CD4-positive, alpha-beta T cell treated with Interferon gamma for 1 hour (primary cell): ENCODE measurements at places on chromosomes 12 and 14.

- no peak for DNase-seq
Measured at GRCh38 chr14:67517083-67517482, 16.0 kb upstream of the PLEKHH1 start.

- no peak for DNase-seq
Measured at GRCh38 chr12:51432921-51433320, 8.3 kb downstream of the SLC4A8 start.

DNA sequence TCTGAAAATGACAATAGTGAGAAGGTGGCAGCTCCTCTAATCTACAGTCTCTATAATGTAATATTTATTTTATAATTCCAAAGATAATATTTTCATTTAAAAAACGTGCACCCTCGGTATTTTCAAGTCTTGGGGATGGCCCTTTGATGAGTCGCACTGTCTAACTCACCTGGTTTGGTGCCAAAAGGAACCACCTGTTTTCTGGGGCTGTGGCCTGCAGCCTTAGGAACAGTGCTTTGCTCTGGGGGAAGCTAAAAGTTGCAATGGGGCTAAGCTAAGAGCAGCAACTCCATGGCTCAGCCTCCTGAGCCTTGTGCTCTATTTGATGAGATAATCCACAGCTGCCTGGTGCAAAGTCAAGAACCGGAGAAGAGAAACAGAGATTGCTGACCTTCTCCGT, 6.4 kb upstream of the ENDOU start:
- DNase-seq, result no peak

DNA sequence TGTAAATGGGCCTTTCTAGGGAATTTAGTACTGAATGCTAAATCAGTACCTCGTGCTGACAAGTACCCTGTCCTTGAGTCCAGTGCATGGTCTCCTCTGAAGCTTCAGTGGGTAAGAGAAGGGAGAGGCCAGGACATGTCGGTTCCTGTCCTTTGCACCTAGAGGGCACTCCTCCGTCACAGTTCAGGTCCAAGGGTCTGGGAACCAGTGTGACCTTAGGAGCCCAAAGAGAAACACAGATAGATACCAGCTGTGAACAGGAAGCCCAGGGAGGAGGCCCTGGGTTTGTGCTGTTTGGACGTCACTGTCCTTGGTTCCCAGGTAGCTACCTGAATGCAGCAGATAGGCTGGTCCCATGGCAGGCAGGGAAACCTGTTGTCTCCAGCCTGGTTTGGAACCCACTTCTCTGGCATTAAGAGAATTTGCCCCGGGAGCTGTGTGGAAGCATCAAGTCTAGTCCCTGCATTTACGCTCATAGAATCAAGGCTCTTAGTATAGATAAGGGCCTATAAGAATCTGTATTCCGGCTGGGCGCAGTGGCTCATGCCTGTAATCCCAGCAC, 3.9 kb upstream of the FGF23 start:
- no peak for DNase-seq

DNA sequence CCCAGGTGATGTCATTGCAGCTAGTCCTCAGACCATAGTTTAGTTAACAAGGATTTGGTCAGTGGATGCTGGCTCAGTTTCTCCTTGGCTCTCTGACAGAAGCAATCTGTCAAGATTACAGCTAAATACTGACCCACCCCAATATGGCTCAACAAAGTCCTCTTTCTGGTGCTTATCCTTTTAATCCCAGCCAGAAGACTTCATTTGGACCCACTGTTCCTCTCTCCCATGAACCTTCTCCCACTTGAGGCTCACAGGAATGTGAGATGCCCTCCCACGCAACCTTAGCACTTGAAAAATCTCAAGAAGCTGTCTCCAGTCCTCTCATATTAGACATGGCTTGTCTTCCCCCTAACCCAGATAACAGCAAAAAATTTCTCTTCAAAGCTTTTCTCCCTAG, 47.7 kb downstream of the C12orf50 start:
- no peak for DNase-seq

DNA sequence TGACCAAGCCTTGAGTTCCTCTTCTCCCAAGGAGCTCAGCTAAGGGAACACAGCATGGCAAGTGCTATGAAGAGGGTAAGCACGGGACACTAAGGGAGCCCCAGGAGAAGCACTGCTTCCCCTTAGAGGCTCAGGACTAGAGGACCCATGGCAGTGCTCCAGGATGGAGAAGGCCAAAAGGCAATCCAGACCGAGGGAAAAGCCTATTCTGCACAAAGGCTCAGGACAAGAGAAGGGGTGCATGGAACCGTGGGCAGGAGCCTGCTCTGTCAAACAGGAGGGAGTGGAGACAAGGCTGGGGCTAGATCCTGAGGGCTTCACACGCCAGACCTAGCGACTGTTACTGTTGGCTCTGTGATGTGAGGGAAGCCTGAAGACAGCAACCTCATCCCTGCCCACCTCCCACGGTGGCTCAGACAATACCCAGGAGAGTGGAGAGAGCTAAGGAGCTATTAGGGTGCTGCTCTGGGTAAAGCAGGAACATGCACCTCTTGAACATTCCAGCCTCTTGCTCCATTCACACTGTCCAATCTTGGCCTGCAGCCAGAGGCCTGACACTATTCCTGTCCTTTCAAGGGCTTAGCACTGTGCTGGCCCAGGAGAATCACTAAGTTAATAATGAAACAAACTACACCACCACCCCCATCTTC, 24.2 kb downstream of the OTUB2 start:
- DNase-seq, result no peak

DNA sequence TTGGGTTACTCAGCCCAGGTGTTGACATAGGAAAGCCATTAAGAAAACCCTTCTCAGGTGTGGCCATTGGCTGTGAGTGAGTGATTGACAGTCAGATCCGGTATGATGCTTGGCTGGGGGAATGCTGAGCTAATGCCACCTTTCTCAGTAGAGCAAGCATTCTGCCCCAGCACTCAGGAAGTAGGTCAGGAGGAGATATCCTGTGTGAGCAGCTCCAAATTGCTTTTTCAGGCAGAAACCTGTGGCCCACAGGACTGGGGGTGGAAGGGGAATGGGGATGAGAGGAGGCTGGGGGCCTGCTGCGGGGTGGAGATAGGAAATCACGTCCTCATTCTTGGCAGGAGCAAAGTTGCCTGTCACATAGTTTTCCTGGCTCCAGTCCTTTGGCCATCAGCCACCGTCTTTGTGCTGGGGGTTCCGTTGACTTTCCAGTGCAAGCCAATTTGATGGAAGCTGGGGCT, 55.7 kb downstream of the NINJ2 start:
- DNase-seq, result no peak

DNA sequence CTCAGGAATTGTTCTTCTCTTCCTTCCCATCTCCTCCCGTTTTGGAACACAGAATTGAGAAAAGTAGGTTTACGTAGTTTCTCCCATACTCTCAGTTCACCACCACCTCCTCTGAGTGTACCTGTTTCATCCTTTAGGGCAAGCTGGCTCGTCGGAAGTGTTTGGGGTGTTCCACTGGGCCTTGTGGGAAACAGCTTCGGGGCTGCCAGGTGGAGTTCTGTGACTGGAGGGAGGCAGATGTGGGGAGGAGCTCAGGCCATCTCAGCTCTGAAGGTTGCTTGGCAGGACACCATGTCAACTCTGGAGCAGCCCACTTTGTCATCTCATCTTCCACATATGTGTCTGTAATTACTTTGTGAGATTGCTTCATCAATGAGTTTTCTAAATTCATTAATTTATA, 53.5 kb upstream of the RD3L start:
- no peak for DNase-seq

DNA sequence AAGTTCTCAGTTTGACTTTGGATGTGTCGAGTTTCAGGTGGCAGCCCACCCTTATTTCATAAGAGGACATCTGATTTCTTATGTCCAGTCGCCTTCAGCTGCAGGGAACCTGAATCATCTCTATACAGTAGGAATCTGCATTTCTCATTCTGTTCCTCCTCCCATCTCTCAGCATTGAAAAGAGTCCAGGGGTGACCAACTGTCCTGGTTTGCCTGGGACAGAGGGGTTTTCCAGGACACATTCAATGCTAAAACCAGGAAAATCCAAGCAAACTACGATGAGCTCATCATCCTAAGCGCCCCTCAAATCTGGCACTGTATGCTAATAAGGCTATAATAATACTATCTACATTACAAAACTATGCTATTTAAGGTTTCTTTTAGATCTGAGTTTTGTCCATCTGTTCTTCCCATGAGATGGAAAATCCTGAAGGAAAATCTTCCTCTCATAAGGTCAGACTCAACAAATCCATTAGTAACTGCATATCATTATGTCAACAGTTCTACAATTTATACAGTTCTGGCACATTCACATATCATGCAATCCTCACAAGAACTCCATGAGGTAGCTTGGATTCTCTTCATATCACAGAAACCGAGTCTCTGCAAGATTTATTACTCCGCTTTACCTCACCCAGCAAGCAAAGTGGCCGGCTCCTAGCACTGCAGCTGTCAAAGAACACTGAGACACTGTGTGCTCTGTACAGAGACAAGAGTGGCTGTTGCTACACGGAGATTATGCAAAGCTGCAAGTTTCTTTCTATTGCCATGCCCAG, 15.6 kb upstream of the CALM1 start:
- DNase-seq, result no peak

GRCh38 chr12:80702889-80703805, 4.3 kb upstream of the MYF6 start:
- no peak for DNase-seq

DNA sequence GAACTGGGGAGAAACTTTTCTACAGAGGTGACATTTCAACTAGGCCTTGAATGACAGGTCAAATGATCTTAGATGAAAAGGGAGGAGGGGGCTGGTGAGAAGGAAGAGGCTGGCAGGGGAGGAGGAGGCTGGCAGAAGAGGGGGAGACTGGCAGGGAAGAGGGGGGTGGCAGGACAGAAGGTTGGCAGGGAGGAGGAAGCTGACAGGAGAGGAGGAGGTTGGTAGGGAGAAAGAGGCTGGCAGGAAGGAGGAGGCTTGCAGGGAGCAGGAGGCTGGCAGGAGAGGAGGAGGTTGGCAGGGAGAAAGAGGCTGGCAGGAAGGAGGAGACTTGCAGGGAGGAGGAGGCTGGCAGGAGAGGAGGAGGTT, 63.4 kb upstream of the PPP4R3A start:
- no peak for DNase-seq

DNA sequence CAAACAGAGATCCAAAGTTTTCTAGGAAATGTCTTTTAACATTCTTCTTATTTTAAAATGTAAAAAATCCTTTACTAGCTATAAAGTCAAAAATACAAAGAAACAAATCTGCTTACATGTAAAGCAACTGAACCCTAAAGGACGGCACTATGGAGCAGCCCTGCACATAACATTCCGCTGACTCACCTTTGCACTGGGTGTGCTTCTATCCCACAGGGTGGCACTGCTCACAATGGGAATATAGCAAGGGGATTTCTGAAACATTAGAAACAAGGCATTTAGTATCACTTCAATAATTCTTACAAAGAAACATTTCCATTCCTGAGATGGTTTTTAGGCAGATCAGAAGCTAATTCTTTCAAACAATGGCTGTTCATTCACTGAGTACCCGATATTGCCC, 94.3 kb downstream of the C12orf42 start:
- DNase-seq, result no peak
